ENCODE measurements at places on chromosomes 7 and 10.

GRCh38 chr10:119608316-119609155, 11.8 kb upstream of the TIAL1 start:
- peak; percentile 69 for DNase-seq

GRCh38 chr10:121294630-121295029, 303.6 kb downstream of the FGFR2 start:
- no peak for DNase-seq

- DNase-seq, result peak; percentile 52
These were observed 174.2 kb downstream of the PLXNA4 start for GRCh38 chr7:132402096-132402495.

GRCh38 chr7:21618706-21619105, 75.9 kb downstream of the DNAH11 start:
- no peak for DNase-seq

GRCh38 chr7:69246758-69247157, 351.5 kb upstream of the AUTS2 start:
- no peak for DNase-seq

Measured in NCI-H82 (cell line).